CD4-positive, alpha-beta T cell treated with Interferon alpha-2 for 1 hour (primary cell): ENCODE measurements at places on chromosomes 2 and 18.

DNA sequence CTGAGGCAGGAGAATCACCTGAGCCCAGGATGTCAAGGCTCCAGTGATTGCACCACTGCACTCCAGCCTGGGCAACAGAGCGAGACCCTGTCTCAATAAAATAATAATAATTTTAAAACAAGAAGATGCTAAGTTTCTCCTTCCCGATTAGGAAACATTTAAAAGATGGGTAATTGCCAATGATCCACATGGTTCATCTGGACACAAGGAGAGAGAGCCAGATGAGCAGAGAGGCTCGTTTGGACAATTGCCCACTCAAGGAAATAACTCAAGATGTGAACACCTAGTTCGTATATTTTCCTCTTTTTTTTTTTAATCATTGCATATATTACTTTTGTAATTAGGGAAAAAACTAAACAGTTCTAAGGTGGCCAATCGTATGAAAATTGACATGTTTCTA is 3.6 kb upstream of the ACTG2 start:
- no peak for DNase-seq

DNA sequence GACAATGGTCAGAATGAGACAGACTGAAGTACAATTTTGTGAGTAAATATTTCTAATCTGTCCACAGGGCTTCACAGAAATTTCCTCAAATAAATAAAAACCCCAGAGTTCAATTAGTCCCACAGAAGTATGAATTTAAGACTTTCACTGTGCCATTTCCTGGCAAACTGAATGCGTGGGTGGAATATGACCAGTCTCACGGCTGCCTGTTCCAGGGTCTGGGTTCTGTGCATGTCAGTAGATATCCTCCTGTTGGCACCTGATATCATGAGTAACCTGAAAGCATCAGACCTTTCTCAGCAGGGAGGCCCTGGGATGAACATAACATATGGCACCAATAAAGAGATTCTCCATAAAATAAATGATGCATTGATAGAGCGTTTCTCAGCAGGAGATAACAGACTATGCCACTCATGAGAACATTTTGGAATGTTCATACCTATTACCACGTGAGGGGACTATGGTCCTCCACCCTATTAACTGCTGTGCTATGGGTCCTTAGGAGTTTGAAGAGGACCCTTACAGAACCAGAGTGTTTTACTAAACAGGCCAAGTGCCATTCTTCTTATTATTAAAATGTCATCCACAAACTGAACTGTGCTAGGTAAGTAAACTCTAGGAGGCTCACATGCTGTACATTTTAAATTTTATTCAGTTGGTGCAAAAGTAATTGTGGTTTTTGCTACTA is 10.6 kb upstream of the MALL start:
- DNase-seq = no peak

DNA sequence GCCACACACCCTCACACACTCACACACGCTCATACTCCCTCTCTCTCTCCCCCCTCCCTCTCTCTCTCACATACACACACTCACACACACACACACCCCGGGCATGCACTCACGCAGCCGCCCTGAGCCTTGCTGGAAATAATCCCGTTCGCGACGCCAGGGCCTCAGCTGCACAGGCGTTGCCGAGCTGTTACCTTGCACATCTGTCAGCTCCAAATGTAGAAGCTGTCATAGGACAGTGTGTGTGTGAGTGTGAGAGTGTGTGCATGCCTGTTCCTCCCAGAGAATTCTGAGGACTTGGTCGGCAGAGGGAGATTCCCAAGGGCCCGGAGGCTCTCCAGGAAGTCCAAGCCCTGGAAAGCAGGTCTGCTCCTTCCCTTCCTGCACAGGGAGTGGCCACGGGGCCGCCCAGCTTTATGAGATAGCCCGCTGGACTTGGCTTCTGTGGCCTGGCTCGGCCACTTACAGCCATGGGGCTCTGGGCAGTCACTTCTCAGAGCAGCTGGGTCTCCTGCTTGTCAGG is 8.6 kb downstream of the SPR start:
- DNase-seq = no peak

DNA sequence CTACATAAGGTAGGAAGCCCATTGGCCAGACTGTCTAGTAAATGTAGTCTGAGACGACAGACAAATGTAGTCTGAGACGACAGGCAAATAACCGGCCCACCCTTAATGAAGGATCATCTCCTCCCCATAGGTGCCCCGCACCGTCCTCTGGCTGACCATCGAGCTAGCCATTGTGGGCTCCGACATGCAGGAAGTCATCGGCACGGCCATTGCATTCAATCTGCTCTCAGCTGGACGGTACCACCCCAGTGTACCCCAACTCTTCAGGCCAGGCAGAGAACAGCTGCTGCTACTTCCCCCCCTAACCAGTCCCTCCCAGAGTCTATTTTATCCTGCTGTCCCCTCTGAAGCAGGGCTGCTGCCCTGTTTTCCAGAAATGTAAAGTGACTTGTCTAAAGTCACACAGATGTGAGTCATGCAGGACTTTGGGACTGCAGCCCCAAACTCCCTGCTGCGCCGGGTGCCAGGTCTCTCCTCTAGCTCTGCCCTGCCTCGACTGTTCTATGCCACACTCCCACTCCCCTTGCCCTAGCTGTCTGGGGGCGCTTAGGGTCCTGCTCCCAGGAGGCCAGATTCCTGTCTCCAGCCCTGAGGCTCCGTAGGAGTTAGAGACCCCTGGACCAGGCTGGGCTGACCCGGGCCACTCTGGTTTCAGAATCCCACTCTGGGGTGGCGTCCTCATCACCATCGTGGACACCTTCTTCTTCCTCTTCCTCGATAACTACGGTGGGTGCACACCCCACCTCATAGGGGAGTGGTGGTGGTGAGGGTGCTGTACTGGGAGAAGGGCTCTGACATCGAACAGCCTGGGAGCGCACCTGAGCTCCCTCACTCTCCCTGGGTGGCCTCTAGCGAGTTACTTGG is 4.7 kb downstream of the SLC11A1 start:
- no peak for DNase-seq

DNA sequence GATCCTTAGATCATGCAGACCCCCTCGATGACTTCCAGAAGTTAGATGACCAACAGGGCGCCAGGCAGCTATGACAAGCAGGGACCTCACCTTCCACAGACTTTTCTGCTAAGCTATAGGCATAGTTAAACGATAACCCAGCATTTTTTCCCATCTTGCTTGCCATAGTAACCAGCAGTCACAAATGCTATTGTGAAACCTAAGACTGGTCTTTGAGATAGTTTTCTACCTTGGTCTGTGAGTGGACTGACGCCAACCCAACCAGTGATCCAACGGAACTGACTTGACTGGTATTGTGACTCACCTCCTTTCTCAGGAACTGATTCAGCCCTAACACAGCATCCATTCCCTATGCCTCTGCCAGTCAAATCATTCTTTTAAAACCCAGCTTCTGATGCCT is 361.2 kb downstream of the LRRTM4 start:
- DNase-seq = no peak

DNA sequence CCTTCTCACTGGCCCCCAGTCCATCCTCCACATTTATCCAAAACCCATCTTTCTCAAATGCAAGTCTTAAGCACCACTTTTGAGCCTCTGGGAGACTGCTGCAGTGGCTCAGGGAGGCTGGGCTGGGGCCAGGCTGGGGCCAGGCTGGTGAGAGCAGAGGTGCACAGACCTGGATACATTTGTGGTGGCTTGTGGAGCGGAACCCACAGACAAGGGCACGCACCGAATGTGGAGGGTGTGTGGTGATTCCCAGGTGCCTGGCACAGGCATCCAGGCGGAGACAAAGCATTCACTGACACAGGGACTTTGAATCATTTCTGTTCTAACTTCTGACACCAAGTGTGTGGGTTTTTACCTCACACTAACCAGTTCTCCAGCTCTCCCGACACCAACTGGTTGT is 42.2 kb upstream of the MGAT4A start:
- no peak for DNase-seq

DNA sequence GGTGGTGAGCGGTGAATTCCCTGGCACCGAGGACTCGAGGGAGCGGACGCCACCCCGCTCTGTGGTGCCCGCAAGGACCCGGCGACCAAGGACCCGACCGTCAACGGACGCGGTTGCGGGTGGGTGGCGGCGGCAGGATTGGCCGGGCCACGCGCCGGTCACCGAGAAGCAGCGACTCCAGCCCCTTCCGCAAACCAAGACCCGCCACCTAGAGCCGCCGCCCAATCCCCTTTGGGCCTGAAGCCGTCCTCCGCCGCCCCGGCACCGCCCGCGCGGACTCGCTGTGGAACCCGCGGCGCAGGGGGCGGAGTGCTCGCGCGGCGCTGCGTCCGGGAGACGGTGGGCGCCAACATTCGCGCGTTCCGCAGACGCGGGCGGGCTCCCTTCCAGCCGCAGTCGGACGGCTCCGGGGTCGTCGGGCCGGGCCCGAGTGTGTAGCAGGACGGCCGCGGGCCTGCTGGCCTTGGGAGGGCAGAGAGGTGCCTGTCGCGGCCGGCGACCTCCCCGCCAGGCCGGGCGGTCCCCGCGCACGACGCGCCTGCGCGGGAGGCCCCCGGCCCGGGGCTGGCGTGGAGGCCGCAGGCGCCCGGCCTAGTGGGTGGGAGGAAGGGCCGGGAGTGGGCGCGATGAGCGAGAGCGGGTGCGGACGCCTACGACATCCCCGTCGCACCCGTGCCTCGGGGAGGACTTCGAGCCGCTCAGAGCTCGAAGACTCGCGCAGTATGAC is at the start of the genes FAM228B and PFN4:
Gene FAM228B, plus strand, starts transcription at position 275 of the 727 bp plus-strand sequence. CDS start 893 bp downstream, outside the sequence.
Gene PFN4, minus strand, starts transcription at position 140 of the 727 bp plus-strand sequence. CDS start 799 bp downstream, outside the sequence.
- peak; percentile 64 for DNase-seq

- DNase-seq = no peak
Observed at GRCh38 chr2:206915121-206915520, 24.2 kb upstream of the CPO start.

DNA sequence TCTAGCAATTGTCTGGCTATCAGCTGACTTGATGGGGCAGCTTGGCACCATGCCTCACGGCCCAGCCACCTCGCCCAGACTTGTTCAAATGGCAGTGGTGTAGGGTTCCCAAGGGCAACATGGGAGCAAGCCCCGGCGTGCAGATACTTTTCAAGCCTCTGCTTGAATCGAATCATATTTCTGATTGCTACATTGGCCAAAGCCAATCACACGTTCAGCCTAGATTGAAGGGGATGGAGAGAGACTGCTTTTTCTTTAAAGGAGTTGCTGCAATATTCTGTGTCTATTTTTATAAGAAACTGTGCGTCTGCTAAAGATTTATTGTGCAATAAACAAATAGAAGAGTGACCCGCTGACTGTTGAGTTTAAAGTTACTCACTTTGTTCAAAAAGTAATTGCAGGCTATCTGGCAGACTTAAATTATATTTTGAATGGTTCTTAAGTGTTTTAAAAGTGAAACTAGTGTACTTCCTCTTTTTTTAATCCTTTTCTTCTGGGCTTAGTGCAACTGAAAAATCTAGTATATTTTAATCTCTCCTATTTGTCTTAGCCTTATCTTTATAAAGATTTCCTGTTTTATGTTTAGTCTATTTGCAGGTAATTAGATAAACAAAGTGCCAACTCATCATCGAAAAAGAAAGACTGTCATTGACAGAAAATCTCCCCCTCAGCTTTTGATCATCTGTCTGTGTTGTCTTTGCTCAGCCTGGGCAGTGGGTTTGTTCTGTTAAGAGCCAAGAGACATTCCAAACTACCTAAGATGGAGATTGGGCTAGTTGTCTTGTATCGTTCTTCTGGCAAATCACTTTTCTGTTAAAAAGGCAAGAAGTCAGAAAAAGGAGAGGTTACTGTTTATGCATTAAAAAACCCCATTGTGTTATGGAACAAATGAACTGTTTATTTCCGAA is 156.1 kb downstream of the TPGS2 start:
- no peak for DNase-seq

GRCh38 chr2:216147172-216148131 is 38.3 kb downstream of the XRCC5 start:
- no peak for DNase-seq

DNA sequence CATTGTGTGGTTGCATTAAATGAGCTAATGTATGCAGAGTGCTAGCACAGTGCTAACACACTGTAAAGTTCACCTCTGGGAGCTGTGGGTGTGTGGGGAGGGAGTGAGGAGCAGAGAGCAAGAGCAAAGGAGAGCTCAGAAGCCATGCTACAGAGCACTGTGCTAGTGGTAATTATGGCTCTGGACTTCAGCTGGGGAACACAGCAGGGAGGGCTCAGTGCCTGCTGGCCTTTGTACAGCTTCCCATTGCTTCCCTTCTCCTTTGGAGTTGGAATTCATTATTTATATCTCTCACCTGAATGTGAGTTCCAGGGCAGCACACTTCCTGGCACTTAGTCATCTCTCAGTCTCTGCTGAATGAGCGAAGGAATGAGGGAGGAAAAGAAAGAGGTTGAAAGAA is 2.5 kb upstream of the PLA2R1 start:
- DNase-seq = no peak

DNA sequence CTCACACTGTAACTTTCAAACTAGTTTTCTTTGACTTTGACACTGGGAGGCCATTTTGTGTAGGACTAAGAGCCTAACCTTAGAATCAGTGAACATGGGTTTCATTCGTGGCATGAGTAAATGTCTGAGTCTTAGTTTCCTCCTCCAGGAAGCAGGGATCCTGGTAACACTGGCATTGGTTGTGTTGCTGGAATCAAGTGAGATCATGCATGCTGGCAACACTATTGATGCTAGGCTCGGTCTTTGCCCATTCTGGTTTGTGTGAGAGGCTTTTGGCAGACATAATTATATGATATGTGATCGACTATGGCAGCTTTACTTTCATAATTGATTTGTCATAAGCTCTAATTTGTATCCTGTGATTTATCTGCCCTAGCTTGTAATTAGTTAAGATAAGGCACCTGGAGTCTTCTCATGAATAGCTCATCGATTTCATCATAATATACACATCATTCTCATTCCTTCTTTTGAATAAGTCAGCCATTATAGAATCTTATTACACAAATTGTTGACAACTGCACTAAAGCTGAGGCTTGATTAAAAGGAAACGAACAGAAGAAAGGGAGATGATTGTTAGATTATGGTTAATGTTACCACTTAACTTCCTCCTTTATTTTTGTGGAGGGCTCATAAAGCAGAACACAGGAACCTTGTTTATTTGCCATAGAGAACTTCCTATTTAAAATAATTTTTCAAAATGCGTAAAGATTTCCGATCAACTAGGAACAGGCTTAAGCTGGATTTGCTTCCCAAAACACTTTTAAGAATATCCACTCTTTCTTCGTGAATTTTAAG is 12.6 kb downstream of the PPP1R1C start:
- DNase-seq = no peak
